HCT116 (cell line): ENCODE measurements at places on chromosomes 5 and 9. TPM values are rescaled to one million over a fixed set of nuclear protein-coding genes. Genes with fewer than 3 reads are reported as not detected.

DNA sequence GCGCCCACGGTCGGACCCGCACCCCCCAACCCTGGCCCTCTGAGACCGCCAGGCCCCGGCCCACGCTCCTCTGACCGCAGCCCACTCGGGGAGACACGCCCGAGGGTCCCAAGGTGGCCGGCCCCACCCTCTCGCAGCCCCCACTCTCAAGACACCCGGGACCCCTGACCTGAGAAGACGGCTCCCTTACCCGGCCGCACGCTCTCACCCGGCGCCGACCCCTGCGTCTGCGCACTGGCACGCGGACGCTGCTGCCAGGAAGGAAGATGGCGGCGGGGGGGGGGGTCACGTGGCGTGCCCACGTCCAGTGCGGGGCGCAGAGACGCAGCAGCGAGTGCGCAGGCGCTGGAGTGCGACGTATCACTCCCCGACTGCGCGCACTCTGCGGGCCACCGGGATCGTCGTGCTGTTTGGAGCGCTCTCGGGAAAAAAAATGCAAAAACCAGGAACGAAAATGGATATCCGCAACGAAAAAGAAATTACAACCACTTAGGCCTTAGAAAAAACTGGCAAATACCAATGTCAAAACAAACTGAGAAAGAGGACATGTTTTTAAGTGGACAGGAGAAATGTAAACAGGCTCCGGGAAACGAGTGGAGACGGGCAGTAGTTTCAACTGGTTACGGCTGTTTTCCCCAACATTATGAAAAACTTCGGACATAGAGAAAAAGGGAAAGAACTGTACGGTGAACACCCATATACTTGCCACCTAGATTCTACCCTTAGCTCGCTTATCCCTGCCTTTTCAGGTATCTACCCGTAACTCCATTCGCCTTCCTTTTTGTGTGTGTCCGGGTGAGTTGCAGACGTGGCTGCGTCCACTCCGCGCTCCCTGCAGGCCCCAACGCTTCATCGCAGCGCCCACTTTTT lies at the start of gene MRPL36:
MRPL36 (minus strand) TSS at position 236 of the 870 bp plus-strand sequence. CDS start 902 bp downstream, outside the sequence.
- H3K27me3 ChIP-seq, result no peaks in the 10 kb centered on the region
- peak; percentile 73 for DNase-seq
- H3K36me3 ChIP-seq, result peaks cover 46% of the 10 kb centered on the region
- peak within 1 kb of the TSS; percentile 78 for H3K4me3 ChIP-seq

DNA sequence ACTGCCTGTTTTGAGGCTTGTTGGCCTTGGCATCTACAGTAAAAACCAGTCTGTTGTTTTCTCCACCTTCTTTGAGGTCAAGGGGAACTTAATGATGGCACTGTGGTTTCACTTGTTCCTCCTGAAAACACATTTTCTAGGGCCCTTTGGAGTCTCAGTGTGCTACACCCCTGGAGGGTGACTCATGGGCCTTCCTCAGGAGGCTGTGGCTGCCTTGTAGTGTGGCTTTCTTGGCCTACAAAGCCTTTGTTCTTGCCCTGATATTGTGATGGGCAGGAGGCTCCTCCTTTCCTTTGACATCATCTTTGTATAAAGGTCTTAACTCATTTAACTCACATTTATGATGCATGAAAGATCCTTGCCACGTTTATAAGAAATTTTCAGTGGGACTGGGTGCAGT lies 56.3 kb upstream of the GPBP1 start:
- no peaks in the 10 kb centered on the region for H3K4me1 ChIP-seq
- H3K27me3 ChIP-seq, result no peaks in the 10 kb centered on the region
- H3K4me3 ChIP-seq, result no peak overlapping the region
- DNase-seq, result no peak

The PCDHA10 gene
- 0.05 TPM for total RNA-seq

GRCh38 chr9:93951655-93952118 lies 3.5 kb downstream of the BARX1 start:
- H3K27ac ChIP-seq, result no peak overlapping the region
- DNase-seq, result no peak
- no peaks in the 10 kb centered on the region for H3K27me3 ChIP-seq
- no peak overlapping the region for H3K4me3 ChIP-seq

GRCh38 chr9:89177944-89178829 lies at the start of gene SHC3:
TSS of gene SHC3 (minus strand) at chr9:89178818. CDS start at chr9:89178460, 358 bp downstream.
- peak within 1 kb of the TSS; percentile 51 for H3K4me3 ChIP-seq
- peak within 1 kb of the TSS; percentile 93 for H3K27ac ChIP-seq
- peaks cover 23% of the 10 kb centered on the region; the same call in 1 of the 2 replicates for H3K4me1 ChIP-seq

GRCh38 chr5:62690421-62690820 lies 111.8 kb downstream of the LRRC70 start:
- H3K36me3 ChIP-seq, result no peaks in the 10 kb centered on the region
- H3K4me1 ChIP-seq, result no peaks in the 10 kb centered on the region
- H3K27ac ChIP-seq, result no peak overlapping the region
- no peaks in the 10 kb centered on the region for H3K27me3 ChIP-seq

The ASTN2 gene
- 4.8 TPM for total RNA-seq

The TLE1 gene
- 17.3 TPM for total RNA-seq

DNA sequence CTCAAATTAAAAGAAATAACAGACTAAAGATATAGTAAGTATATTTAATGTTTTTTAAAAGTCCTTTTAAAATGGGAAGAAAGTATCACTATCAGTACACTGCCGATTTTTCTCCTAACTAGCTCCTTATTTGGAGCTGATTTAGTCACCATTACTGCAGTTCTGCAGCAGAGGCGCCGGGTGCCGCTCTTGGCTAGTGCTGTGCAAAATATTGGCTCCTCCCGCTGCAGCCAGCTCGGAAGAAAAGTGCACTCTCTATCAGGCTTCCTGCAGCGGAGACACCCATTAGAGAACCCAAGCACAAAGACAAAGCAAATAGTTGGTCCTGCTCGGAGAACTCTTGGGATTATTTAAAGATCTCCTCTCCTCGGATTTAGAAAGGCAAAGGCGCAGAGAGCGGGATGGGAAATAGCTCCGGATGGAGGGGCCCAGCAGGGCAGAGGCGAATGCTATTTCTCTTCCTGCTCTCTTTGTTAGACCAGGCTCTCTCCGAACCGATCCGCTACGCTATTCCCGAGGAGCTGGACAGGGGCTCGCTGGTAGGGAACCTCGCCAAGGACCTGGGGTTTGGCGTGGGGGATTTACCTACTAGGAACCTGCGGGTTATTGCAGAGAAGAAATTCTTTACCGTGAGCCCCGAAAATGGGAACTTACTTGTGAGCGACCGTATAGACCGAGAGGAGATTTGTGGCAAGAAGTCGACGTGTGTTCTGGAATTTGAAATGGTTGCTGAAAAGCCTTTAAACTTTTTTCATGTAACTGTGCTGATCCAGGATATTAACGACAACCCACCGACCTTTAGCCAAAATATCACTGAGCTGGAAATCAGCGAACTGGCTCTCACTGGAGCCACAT lies at the start of gene PCDHGB3:
PCDHGB3 (plus strand) TSS at position 249 of the 855 bp plus-strand sequence; CDS start at position 402, 153 bp downstream.
- DNase-seq, result no peak
- no peak within 1 kb of the TSS for H3K27ac ChIP-seq
- H3K4me3 ChIP-seq, result no peak within 1 kb of the TSS
- no peaks in the 10 kb centered on the region for H3K27me3 ChIP-seq

The TTC16 gene
- not detected for total RNA-seq

The CTSL gene
- 63.1 TPM for total RNA-seq

The SH3RF2 gene
- 14.3 TPM for total RNA-seq

GRCh38 chr9:89471390-89471789 lies 26.5 kb downstream of the SEMA4D start:
- no peaks in the 10 kb centered on the region for H3K4me1 ChIP-seq
- H3K27me3 ChIP-seq, result no peaks in the 10 kb centered on the region
- H3K4me3 ChIP-seq, result no peak overlapping the region
- no peak for DNase-seq
- no peak overlapping the region for H3K27ac ChIP-seq
- no peaks in the 10 kb centered on the region for H3K36me3 ChIP-seq

The CFAP157 gene
- total RNA-seq, result 0.22 TPM

DNA sequence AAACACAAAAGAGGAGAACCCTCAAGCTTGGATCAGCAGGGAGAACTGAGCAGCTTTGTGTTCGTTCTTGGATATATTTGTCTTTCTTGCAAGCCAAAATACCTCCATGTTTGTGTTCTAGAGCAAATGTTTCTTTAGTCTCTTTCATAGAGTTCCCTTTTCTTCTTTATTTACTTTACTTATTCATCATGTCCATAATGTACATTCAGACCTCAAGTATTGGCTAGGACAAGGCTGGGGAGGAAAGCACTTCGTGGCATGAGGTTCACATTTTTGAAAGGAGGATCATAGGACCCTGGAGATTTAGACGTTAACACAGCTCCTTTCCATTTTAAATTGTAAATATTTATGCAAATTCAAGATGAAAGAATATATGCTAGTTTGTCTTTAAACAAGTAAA lies 590.2 kb upstream of the MEF2C start:
- H3K36me3 ChIP-seq, result no peaks in the 10 kb centered on the region
- no peak overlapping the region for H3K4me3 ChIP-seq
- no peak overlapping the region for H3K27ac ChIP-seq
- no peaks in the 10 kb centered on the region for H3K27me3 ChIP-seq
- H3K4me1 ChIP-seq, result no peaks in the 10 kb centered on the region
